Omental fat pad (tissue), 4 donors: ENCODE measurements at places on chromosomes 3 and 15.

GRCh38 chr3:190514413-190515153 lies 698 bp downstream of the IL1RAP start:
- no peak for DNase-seq

DNA sequence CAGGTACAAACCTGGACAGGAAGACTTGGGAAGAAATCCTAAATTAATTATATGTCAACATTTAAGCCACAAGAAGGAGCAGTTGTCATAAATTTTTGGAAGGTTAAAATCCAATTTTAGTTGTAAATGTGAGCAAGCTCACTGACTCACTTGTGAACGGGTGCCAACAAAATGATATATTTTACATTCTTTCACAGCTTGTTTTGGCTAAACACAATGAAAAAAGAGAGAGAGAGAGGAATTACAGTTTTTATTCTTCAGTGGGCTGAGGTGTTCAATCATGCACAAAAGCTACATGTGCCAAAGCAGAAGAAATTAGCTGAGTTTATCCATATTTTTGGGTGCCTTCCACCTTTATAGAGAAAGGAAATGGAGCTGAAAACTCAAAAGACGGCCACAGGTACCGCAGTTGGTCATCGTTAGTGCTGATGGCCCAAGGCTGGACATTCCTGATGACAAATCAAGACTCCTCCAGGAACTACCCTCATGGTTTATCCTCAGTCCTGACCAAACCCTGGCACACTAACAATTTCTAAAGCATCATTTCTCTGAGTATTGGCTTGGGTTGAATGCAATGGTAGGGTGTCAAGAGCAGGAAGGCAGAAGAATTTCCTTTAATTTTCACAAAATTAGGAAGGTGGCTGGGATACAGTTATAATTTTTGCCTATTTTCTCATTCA lies 37.6 kb upstream of the WNT5A start:
- DNase-seq = no peak

GRCh38 chr3:140010391-140010790 lies 75.4 kb downstream of the CLSTN2 start:
- DNase-seq = no peak

GRCh38 chr15:57415602-57416001 lies 39.3 kb downstream of the CGNL1 start:
- no peak for DNase-seq

DNA sequence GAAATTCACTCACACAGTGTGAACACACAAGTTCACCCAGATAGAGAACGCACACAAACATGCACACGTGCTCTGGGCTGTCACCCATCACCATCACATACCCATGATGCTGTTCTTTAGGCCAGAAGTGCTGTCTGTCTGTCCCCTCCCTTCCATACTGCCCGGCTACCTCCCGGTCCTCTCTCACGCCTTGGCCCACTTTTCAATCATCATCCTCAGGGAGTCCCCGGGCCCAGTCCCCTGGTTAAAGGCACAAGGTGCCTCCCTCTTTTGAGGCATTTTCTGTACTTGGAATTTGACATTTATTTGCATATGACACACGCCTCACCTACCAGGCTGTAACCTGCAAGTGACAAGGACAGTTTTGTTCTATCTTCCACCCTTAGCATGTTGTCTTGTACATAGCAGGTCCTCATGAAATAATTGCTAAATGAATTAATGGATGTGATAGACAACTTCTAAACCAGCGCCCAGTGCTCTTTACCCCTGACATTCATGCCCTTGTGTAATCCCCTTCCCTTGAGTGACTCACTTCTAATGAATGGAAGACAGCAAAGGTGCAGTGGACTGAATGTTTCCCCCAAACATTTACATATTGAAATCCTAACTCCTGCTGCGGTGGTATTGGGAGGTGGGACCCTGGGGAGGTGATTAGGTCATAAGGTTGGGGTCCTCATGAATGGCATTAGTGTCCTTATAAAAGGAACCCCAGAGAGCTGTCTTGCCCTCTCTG lies 73.9 kb upstream of the ADPGK start:
- no peak for DNase-seq

- DNase-seq = no peak
These were observed 8.2 kb downstream of the SNX33 start for GRCh38 chr15:75655931-75656330.

DNA sequence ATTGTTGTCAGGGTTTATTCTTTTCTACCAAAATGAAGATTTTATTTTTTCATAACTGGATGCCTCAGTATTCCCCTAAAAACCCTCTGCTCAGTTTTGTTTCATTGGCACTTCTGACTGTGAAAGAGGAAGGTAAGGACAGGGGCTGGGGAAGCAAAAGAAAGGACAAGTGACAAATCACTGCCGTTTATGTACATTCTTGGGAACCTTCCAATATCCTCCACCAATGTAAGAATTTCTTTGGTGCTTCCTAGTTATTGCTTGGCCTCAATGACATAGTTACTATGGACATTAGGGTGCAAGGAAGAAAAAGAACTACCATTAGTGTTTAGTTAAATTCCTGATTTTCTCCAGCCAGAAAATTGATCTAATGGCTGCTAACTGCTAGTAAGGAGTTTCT lies 131.0 kb upstream of the C15orf61 start:
- DNase-seq = no peak

DNA sequence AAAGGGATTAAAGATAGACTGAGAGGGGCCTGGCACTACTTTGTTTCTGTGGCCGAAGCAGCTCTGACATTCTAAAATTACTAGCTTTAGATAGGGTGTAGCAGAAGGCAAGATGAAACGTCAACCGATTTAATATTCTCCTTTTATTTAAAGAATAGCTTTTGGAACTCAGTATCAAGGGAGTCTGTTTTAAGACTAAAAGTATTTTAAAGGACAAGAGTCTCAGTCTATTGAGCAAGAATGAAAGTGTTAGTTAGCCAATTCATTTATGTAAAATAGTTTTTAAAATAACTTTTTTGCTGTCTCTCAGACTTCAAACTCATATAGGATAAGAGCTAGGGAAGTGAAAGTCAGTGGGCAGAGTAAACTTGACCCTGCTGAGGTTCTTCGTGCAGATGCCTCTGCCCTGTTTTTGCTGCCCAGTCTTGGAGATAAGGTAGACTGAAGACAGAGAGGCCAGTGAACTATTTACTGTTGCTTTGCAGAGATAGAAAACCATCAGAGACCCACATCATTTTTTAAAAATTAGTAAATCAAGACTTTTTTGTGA lies 1090.9 kb downstream of the ROBO2 start:
- no peak for DNase-seq

- DNase-seq = no peak
These were observed 137.4 kb downstream of the CMSS1 start for GRCh38 chr3:99954914-99955644.

GRCh38 chr3:107833722-107834416 lies 257.0 kb downstream of the CD47 start:
- no peak for DNase-seq

DNA sequence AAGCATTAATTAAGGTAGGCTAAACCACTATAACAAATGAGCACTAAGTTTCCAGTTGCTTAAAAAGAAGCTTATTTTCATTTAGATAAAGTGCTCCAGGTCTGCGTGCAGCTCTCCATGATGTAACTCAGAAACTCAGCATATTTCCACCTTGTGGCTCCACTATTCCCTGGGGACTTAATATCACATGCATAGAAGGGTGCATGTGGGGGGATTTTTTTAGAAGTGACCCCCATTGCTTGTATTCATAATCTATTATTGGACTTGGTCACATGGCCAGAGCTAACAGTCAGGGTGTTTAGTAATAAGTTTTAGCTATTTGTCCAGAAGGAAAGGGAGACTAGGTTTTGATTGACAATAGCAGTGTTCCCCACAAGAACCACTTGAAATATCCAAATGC lies 86.8 kb downstream of the TMCO5A start:
- DNase-seq = no peak

GRCh38 chr15:90221246-90221900 lies 12.4 kb downstream of the CIB1 start:
- no peak for DNase-seq

DNA sequence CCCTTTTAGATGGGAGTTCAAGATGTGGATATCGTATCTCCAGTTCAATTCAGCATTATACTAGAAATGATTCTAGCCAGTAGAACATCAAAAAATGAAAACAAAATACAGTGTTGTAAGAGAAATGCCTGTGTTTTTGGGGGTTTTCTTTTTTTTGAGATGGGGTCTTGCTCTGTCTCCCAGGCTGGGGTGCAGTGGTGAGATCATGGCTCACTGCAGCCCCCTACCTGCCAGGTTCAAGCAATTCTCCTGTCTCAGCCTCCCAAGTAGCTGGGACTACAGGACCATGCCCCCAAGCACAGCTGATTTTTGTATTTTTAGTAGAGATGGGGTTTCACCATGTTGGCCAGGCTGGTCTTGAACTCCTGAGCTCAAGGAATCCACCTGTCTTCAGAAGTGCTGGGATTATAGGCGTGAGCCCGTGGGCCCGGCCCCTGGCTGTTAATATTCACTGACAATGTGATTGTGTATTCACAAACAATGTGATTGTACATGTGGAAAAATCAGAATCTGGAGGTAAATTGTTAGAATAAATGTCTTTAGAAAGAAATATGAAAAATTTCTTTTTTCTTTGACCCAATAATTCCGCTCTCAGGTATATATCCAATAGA lies 59.0 kb downstream of the ARIH1 start:
- no peak for DNase-seq

- DNase-seq = no peak
These were observed 1035.3 kb downstream of the ROBO1 start for GRCh38 chr3:78732471-78732870.

DNA sequence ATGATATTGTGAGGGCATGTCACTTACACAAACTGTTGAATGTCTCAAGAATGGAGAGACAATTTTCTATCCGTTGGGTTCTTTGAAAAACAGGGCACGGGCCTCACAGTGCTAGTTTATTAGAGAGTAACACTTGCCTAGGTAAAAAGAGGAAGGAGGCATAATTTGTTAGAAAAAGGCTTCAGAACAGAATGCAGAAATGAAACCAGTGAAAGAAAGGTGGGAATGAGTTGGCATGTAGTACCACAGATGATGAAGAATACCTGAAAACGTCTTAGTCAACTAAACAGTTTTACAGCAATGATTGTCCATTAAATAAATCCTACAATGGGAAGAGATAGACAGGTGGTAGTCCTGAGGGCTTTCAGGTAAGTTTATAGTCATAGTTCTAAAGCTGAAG lies 1399.7 kb upstream of the CADM2 start:
- no peak for DNase-seq

- no peak for DNase-seq
These were observed 10.8 kb downstream of the MBNL1 start for GRCh38 chr3:152279479-152279878.

- DNase-seq = no peak
These were observed 26.2 kb downstream of the PDE8A start for GRCh38 chr15:85007741-85008397.

DNA sequence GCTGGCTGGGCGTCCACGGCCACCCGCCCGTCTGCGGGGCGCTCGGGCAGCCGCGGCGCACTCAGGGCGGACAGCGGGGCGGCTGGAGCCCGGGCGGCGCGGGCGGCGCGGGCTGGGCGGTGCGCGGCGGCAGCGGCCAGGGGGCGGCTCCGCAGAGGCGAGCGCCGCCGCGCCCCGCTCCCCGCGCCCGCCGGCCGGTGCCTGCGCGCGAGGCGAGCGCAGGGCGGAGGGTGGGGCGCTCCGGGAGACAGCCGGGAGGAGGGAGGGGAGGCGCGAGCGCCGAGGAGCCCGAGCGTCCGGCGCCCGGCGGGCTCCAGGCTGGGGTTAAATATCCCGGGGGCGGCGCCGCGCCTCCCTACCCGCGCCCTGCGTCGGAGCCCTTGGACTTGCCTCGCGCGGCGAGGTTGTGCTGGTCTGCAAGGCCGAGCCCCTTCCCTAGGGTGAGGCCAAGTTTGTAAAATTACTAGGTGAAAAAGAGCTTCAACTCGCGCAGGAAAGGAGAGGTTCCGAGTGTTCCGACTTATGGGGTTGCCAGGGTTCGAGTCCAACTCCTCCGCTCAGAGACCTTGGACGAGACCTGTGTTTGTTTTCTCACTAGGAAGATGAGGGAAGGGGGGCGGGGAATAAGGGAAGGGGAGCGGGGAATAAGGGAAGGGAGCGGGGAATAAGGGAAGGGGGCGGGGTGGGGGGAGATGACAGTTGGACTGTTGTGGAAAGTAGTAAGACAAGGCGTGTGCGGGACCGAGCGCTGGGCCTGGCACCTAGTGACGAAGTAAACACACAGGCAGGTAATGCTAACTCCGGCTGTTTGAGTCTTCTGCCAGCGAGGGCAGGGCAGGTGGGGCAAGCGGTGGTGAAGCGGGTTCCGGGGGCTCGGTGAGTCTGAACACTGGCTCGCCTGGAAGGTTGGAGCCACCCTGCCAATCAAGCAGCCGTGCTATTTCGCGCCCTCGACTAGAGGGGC lies at the start of gene TNFAIP8L3:
Gene TNFAIP8L3 (minus strand): TSS at position 301 of the 964 bp plus-strand sequence. CDS start 311 bp downstream, outside the sequence.
- no peak for DNase-seq

GRCh38 chr15:41809121-41809520 lies 18.8 kb upstream of the JMJD7 start:
- no peak for DNase-seq

GRCh38 chr3:171101982-171102641 lies 75.6 kb upstream of the SLC2A2 start:
- no peak for DNase-seq

- DNase-seq = no peak
These were observed 70.7 kb downstream of the SOX2 start for GRCh38 chr3:181782306-181782954.

DNA sequence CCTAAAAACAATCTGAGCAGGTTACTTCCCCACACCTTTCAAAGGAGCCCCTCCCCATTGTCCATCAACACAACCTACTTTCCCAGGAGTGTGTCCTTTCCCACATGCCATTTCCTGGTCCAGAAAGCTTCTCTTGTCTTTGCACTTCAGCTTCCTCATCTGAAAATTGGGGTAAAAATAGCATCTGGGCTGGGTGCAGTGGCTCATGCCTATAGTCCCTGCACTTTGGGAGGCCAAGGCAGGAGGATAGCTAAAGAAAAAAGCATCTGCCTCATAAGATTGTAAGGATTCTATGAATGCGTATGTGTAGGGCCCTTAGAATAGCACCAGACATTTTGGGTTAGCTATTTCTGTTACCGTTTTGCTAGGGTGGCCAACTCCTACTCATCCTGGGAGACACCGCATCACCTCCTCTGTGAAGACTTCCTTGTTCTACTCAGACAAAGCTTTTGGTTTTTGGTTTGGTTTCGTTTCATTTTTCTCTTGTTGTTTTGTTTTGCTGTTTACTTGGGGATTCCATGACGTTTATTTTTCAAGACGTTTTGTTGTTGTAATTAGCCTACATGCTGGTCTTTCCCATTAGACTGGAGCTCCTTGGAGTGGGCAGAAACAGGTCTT lies 224.4 kb upstream of the TLE3 start:
- no peak for DNase-seq

GRCh38 chr3:149128821-149129220 lies 617 bp upstream of the HPS3 start:
- no peak for DNase-seq
